Fibroblast of skin of left biceps (primary cell): ENCODE measurements at places on chromosomes 5 and 9.

GRCh38 chr9:87599901-87600610 lies 102.4 kb downstream of the DAPK1 start:
- peak; percentile 53 for DNase-seq

GRCh38 chr5:82417776-82418607 lies 139.8 kb upstream of the RPS23 start:
- no peak for DNase-seq

DNA sequence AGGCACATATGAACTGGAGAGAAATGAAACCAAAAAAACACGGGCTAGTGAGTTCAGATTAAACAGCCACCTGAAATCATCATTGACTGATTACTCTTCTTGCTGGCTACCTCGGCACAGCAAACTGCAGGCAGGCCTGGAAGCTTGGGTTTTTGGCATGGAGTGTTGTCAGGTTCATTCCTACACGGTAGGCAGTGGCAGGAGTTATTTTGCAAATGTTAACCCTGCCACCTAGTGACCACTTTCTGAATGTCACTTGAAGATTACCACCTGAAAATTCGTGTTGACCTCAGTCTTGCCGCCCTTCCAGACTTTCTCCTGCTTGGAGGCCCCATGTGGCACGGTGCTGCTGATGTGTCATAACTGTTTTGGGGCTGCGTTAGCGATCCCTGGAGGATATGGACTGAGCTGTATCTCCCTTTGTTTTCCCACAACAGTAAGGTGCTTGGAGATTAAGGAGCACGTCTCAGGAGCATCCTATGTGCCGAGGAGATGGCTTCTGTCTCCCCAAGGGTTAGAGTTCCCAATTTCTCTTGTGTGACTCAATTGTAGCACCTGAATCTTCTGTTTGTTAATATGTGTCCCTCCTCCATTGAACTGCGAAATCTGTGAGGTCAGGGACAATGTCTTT lies 12.7 kb upstream of the CD180 start:
- peak; percentile 29 for DNase-seq

DNA sequence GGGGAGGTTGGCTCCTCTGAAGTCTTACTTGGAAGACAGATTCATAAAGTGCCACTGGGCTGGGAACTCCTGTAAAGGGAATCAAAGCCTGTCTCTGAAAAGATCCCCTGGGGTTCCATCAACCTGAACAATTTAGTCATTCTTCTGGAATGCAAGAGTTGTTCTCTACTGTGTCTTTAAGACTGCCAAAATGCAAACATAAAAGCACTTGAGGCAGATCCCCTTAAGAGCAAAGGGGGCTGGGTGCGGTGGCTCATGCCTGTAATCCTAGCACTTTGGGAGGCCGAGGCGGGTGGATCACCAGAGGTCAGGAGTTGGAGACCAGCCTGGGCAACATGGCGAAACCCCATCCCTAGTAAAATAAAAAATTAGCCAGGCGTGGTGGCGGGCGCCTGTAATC lies 16.7 kb downstream of the CDKN2AIPNL start:
- DNase-seq = no peak

DNA sequence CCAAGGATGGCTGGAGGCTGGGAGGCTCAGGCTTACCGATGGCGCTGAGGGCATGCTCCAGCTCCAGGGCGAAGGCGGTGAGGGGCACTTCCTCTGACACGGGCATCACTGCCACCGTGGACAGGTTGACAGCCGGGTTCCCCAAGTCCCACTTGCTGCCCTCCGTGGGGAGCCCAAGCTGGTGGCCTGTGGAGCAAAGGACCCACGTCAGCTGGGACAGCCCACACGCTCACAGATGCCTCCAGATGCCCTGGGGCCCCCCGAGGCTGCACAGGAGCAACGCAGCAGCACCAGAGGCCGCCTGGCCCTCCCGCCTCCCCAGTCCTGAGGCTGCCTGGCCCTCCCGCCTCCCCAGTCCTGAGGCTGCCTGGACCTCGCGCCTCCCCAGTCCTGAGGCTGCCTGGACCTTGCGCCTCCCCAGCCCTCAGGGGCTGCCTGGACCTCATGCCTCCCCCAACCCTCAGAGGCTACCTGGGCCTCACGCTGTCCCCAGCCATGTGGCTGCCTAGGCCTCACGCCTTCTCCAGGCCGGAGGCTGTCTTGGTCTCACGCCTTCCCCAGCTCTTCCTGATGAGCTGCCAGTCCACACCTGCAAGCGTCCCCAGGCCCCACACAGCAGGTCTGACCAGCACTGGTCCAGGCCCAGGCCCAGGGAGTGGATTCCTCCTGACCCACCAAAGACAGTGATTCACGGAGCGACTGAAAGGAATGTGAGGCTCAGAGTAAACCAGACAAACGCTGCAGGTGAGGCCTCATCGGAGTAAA lies 25.6 kb upstream of the NSMF start:
- no peak for DNase-seq

GRCh38 chr9:71916834-71917534 lies 5.5 kb downstream of the C9orf85 start:
- no peak for DNase-seq

GRCh38 chr5:141821430-141821925 lies 56.7 kb downstream of the PCDH1 start:
- DNase-seq = peak; percentile 95

- no peak for DNase-seq
Measured at GRCh38 chr5:139414581-139415130, 10.8 kb upstream of the SPATA24 start.

DNA sequence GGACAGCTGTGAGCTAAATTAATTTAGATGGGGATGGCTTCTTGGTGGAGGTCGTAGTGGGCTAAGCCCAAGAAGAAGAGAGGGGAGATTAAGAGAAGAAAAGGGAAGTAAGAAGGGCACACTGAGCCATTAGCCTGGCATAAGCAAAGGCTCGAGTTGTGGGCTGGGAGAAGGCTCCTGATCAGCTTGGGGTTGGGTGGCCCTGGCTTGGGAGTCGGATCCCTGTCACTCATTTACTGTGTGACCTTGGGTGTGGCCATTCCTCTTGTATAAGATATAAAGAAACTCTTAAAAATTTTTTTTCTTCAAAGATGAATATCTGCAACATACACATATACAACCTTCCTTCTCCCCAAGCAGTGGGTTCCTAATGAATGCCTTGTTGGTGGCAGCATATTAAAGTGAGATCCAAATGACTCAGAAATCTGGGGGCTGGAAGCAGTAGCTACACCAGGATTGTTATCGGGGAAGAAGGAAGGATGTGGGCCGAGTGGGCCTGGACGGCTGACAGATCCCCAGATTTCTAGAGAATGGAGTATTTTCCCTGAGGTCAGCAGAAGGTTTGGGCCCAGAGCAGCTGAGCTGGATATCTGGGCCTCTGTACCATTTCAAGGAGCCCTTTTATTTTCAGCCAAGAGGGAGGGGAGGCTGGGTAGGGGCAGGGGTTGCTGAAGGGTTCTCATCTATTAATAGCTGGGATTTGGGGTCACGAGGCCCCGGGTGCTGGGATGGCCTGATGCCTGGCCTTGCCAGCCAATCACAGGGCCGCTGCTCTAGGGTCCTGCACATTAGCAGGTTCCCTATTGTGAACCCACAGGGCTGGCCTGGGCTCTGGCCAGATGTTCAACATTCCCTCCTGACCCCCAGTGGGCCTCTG lies 52.1 kb downstream of the PPARGC1B start:
- DNase-seq = no peak

- no peak for DNase-seq
Measured at GRCh38 chr9:97918611-97919010, 3.7 kb downstream of the TRMO start.

GRCh38 chr5:11040345-11040744 lies 279.3 kb upstream of the DAP start:
- DNase-seq = no peak

DNA sequence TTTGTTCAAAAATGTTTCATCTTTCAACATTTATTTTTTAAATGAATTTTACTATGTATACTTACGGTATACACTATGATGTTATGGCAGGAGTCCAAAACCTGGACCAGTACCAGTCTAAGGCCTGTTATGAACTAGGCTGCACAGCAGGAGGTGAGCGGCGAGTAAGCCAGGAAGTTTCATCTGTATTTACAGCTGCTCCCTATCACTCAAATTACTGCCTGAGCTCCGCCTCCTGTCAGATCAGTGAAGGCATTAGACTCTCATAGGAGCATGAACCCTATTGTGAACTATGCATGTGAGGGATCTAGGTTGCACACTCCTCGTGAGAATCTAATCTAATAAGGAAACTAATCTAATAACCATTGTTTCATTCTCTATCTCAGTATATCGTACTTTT lies 715.5 kb upstream of the PTPRD start:
- DNase-seq = no peak

- DNase-seq = no peak
Measured at GRCh38 chr5:72474516-72474915, 32.7 kb downstream of the ZNF366 start.

- DNase-seq = peak; percentile 24
Measured at GRCh38 chr5:147509710-147510651, at the start of gene DPYSL3. Gene DPYSL3 (minus strand): TSS chr5:147510068. CDS start chr5:147509858, 210 bp downstream.

GRCh38 chr5:177479774-177480173 lies 6.3 kb upstream of the DBN1 start:
- no peak for DNase-seq

DNA sequence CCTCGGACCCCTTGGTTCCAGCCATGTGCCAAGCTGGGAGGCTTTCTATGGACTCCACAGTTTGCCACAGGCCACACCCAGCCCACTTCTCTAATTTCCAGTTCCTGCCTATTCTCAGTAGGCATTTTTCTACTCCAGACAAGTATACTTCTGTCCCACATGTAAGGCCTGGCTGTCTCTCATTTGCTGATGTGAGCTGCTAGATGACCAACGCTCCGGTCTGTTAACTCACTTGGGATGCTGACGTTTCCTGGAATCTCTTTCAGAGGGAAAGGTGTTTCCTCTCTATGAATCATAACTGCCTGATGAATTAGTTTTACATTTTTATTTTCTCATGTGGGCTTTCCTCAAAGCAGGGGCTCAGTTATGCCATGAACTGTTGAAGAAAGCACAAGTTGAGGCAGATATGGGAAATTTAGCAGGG lies 36.3 kb downstream of the ERGIC1 start:
- peak; percentile 56 for DNase-seq

DNA sequence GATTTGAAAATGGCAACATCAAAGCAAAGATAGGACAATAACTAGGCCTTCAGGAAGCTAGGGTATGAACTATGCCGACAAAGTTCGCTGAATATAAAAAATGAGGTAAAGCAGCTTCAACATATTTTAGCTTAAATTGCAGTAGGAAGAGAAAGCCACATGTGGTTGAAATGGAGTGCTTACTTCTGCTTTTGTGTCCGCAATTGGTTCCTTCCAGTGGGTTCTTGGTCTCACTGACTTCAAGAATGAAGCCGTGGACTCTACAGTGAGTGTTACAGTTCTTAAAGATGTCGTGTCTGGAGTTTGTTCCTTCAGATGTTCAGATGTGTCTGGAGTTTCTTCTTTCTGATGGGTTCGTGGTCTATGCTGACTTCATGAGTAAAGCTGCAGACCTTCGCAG lies 95.2 kb downstream of the APTX start:
- no peak for DNase-seq

- DNase-seq = peak; percentile 9
Measured at GRCh38 chr9:37761511-37761910, 7.9 kb downstream of the TRMT10B start.

DNA sequence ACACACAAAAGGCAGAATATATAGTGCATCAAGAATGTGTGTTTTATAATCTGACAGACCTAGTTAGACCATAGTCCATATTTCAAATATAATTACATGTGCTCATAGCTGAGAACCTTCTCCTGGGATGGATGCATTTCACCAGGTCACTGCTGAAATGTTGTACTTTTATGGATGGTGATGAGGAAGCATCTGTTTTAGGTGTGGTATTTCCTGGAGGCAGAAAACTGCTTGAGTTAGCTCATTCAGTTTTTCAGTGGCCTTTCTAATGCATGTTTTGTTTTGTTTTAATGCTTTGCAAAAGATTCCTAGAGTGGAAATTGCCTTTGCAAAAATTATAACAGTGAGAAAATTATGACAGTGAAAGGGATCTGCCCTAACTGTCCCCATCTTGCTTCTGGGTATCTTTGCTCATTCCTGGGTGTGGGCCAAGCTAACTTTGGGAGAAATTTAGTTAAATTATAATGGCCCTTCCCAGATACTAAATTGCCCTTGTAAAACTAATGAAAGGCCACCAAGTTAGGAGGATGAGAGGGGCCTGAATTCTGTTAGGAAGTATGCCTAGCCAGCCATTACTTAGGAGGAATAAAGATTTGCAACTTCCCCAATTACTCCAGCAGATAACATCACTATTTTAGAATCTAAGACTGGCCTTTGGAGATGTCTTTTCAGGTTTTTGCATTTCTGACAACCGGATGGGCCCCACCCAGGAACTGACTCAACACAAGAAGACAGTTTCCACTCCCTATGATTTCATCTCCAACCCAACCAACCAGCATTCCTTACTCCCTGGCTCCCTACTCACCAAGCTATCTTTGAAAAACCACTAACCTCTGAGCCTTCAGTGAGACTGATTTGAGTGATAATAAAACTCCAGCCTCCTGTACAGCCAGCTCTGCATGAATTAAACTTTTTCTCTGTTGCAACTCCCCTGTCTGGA lies 7.0 kb upstream of the IL12B start:
- DNase-seq = no peak

- no peak for DNase-seq
Measured at GRCh38 chr5:181205761-181206649, 1.0 kb upstream of the TRIM7 start.

DNA sequence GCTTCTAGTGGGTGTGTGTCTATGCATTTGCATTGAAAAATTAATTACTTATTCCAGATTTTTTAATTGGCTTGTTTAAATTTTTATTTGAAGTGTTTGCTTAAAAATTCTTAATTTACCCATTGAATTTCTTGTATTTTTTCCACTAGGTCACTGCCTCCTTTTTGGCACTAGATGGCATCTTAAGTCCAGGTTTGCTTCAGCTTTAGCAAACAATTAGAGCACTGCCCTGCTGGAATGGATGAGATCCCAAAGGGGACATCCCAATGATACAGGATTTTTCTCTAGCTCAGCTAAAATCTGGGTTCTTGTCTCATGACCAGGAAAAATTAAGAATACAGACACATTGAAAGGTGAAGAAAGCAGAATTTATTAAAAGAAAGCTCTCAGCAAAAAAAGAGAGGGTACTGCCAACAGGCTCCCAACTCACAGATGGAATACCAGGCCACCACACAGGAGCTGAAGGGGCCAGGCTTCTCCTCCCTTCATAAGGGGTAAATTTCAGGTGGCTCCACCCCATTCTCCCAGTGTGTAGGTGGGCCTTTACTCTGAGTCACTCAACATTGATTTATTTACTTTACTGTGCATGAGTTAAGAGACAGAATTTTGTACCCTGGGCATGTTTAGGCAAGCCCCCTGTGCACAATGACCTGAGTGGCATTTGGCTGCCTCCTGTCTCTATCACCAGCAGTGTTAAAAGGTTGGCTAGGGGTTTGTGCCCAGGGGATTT lies 532.4 kb downstream of the ANXA1 start:
- DNase-seq = peak; percentile 12

- no peak for DNase-seq
Measured at GRCh38 chr5:135704616-135705015, 125.8 kb upstream of the CXCL14 start.

DNA sequence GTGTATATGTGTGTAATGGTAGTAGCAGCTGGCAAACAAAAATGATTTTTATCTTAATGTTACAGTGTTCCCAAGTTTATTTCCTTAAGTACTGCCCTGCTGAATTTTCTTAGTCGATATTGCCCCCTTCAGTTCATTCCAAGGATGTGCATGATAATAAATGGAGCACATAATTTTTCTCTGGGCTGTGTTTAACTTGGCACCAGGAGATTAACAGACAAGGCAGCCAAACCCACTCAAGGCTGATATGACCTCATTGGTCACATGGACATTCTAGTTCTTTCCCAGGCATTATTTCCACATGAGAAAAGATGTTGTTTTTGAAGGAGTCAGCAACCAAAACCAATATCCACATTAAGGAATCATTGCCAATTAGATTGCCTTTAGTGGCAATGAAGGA lies 61.8 kb downstream of the COX7C start:
- peak; percentile 4 for DNase-seq
